AG20443 (cell line): ENCODE measurements at places on chromosomes 3 and 15.
A peak's percentile ranks its signal among the peaks of the same experiment; 100 is the strongest.

GRCh38 chr3:45506751-45507391, 87.7 kb upstream of the LIMD1 start:
- DNase-seq = no peak

DNA sequence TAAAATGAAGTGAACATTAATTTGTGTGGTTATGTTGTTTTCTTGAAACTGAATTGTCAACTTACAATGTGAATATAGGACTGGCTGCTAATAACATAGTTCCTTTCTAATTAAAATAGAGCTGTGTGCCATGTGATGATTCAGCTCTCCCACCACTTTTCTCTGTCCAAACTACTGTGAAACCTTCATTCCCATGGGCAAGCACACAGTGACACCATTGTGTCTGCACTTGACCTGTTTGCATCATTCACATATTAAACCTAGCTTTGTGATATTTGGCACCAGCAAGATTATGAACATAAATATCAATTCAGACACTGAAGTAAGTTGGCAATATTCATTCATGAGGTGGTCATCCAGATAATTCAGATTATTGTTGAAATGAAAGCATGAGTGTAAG, 78.8 kb upstream of the TCF12 start:
- DNase-seq = no peak

DNA sequence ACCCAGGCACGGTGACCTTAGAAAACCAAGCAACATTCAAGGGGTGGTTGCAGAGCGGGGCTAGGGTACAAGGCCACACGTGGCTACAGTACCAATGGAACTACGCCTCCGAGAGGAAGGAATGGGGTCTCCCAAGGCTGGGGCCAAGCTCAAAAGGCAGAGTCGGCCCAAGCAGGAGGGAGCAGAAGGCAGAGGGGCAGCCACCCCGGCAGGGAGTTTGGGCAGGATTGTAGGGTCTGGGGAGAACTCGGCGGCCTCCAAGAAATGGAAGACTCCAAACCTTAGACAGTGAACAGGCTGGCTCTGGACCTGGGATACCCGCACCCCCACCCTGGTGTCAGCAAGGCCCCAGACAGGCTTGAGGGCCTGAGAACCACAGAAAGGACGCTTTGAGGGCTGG, 28.7 kb downstream of the ATRIP start:
- no peak for DNase-seq

DNA sequence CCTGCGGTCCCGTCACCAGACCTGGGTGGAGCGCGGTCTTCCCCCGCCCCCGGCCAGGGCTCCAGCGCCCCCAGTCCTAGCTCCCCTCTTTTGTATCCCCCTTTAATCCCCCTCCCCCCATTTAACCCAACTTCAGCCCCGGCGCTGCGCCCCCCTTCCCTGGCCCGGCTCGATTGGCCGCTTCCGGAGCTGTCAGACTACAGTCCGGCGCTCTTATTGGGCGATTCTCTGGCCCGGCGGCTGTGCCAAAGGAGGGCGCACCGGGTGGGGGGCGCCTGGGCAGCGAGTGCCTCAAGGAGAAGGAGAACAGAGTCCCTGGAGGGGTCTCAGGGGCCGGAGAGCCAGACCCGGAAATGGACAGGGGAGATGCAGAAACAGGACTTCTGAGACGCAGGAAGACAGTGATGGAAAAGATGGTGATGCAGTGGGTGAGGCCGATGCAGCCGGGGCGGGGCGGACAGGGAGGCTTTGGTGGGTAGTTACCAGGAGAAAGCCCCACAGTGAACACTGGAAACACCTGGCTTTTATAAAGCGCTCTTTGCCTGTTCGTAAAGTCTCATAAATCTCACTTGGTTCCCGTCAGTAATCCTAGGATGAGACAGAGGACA, 1.2 kb upstream of the ADCY5 start:
- peak; percentile 43 for DNase-seq

GRCh38 chr3:142568393-142569017, 10.0 kb downstream of the ATR start:
- no peak for DNase-seq

- no peak for DNase-seq
These were observed 202.8 kb upstream of the TBC1D5 start for GRCh38 chr3:17945018-17945798.

- DNase-seq = no peak
These were observed 78.5 kb upstream of the BCL6 start for GRCh38 chr3:187823746-187824145.

GRCh38 chr15:83720468-83720867, 66.5 kb downstream of the ADAMTSL3 start:
- no peak for DNase-seq

GRCh38 chr15:101453123-101454120, 36.1 kb downstream of the PCSK6 start:
- no peak for DNase-seq

GRCh38 chr15:72852273-72852672, 68.7 kb upstream of the ADPGK start:
- DNase-seq = peak; percentile 50

DNA sequence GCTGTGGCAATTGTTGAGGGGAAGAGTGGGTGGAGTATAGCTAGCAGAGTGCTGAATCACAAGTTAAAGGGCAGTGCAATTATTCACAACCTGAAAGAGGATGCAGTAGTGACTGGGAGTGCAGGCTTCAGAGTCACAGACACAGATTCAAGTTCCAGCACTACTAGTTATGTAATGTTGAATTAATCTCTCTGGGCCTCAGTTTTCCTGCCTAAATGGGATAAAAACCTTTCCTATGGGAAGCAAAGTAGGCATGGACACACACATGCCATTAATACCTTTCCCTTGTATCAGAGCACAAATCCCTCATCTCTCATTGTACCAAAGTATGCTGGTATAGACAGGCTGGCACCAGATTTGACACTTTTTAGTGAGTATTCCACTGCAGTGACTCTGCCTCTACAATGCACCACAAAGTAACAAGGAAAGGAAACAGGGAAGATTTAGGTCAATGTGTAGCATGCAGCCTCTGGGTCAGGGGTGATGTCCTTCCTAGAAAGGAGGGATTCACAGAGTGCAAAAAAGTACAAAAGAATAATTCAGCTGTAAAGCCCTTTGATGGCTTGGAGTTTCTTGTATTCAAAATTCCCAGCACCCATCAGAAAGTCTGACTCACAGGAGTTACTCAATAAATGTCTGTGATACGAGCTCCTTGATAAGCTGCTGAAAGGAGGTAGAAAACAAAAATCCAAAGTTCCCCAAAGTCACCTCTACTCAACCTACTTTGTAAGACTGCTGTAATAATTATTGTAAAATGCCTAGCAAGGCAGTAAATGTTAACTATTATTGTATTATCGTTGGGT, 507.5 kb upstream of the TGFBR2 start:
- DNase-seq = peak; percentile 50
